ENCODE measurements at places on chromosomes 11 and 22.

GRCh38 chr11:66846671-66847091 lies 3.4 kb downstream of the RCE1 start:
- no peak for DNase-seq

DNA sequence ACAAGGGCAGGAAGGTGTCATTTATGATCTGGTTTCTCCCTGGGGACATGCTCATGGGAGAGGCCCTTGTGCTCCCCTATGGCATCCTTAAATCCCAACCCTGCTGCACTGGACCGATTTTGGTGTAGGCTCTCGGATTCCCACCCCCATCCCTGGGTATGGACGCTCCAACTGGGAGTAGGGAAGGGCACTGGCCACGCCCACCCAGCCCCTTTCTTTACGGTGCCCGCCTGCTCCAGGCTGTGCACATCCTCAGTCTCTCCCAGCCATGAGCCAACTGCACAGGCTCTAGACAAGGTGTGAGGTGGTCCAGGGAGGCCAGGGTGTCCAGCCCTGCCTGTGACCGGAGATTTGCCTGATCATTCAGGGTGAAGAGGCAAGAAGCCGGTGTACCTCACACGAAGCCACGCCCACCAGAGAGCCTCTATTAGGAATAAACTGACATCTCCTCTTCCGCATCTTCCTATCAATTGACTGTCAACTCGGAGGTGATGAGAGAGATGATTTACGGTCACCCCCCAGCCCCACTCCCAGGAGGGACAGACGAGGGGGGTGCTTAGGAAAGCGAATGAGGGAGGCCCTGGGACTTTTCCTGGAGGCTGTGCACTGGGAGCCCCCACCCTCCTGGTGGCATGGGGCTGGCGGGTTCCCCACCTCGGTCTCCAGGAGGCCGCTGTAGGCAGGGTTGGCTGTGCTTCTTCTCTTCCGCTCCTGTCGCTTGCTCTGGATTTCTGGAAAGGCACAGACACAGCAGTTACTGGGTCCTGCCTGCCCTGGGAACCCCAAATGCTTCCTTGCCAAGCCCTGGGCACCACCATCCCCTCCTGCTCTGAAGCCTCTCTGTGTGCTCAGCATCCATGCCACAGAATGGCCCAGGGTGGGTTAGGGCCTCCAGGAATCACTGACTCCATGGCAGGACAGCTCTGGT lies 116.7 kb downstream of the PHF21B start:
- no peak for DNase-seq

DNA sequence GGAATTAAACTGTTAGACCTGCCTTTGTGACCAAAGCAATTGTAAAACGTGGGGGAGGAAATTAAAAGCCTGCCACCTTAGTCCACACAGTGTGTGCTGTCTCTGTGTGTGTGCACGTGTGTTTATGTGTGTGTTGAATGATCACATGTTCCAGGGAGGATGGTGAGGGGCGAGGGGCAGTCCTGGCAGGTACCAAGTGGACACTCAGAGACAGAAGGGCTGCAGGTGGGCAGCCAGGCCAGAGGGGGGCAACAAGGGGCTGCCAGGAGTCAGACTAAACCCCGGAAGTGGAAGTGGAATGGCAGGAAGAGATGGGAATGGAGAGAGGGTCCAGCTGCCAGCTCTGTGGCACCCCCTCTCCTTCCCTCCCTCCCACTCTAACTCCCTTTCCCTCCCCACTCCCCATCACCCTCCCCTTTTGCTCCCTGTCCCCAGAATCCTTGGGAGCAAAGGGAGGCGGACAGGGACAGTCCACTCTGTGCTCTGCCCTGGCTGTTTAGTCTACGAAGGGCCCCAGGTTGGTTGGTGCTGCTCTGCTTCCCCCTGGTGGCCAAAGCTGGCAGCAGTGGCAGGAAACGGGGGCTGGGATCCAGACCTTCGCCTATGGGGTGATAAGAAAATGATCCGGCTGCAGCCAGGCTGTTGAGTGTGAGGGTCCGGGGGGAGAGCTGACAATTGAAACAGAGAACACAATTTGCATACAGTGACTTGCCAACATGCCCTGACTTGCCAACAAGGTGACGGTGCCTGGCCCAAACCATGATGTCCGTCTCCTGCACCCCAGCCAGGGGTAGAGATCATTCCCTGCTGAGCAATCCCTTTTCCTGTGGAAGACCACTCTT lies 24.4 kb downstream of the P2RY2 start:
- peak; percentile 71 for DNase-seq

GRCh38 chr11:26946257-26946716 lies 47.6 kb upstream of the FIBIN start:
- no peak for DNase-seq

DNA sequence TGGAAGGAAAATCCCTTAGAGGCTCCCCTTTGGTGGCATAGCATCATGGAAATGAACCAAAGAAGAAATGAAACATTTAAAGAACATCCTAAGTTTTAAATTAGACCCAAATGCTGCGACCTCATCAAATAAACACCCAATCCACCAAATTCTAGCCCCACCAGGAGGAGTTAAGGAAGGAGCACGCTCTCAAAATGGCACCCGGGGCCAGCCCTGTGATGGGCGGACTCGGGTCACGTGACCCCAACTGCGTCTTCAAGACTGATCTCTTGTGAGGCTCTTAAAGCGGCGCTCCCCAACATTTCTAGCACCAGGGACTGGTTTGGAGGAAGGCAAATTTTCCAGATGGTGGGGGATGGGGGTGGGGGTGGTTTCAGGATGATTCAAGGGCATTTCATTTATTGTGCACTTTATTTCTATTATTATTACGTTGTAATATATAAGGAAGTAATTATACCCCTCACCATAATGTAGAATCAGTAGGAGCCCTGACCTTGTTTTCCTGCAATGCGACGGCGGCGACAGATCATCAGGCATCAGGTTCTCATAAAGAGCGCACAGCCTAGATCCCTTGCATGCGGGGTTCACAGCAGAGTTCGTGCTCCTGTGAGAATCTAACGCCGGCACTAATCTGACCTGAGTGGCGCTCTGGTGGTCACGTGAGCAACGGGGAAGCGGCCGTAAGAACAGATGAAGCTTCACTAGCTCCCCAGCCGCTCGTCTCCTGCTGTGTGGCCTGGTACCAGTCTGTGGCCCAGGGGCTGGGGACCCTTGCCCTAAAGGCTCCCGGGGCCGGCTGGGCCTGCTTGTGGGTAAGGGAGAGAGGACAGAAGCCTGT lies 90.6 kb upstream of the SLC22A12 start:
- DNase-seq, result no peak

DNA sequence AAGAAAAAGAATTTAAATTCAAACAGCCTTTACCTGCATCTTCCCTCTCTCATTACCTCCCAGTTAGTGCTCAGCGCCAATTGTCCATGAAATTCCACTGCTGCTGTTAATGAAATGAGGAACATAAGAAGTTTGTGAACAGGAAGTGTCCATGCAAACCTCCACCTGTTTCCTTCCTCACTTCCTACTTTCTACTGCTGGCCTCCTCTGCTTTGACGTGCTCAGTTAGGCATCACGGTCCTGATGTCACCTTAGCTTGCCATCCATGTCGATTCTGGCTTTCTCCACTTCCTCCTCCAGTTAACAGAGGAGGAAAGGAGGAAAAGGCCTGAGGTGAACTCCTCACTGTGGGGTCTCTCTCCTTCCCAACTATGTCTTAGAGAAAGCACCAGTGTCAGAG lies 26.9 kb upstream of the HTR3A start:
- DNase-seq, result no peak

DNA sequence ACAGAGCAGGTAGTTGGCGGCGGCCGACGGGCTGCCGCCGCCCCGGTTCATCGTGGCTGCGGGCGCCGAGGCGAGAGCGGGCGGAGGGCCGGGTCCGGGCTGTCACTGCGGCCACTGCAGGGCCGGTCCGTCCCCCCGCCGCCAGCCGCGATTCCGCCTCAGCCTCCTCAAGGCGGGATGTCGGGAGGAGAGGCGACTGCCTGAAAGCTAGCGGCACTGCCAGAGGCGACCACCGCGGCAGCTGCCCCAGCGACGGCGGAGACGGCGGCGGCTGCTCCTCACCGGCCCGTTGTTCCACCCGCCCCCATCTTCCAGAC lies 234 bp downstream of the SESN3 start:
- DNase-seq, result no peak

- DNase-seq, result no peak
Measured at GRCh38 chr22:41290262-41291221, 4.6 kb upstream of the RANGAP1 start.

GRCh38 chr11:126722006-126722736 lies 278.4 kb downstream of the KIRREL3 start:
- no peak for DNase-seq

- peak; percentile 36 for DNase-seq
Measured at GRCh38 chr11:11660363-11660740, 38.5 kb upstream of the GALNT18 start.

GRCh38 chr11:75639762-75640181 lies 29.1 kb downstream of the MAP6 start:
- DNase-seq, result peak; percentile 71

DNA sequence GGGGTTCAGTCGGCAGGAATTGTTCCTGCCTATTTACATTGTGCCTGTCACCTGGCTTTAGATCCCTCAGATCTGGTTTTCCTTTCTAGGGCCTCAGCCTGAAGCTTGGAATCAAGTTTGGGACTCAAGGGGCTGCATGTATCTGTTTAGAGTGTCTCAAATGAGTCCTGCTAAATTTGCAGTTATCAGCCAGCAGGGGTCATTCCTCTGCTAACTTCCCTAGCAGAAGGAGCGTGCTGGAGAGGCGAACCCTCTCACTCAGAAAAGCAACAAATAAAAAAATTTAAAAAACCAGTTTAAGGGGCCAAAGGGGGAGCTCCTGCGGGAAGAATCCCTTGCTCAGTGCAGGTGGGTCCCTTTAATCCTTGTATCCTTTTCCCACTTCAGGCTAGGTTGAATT lies 1220.2 kb downstream of the JRKL start:
- no peak for DNase-seq

GRCh38 chr22:36930041-36930935 lies 16.9 kb downstream of the CSF2RB start:
- no peak for DNase-seq

DNA sequence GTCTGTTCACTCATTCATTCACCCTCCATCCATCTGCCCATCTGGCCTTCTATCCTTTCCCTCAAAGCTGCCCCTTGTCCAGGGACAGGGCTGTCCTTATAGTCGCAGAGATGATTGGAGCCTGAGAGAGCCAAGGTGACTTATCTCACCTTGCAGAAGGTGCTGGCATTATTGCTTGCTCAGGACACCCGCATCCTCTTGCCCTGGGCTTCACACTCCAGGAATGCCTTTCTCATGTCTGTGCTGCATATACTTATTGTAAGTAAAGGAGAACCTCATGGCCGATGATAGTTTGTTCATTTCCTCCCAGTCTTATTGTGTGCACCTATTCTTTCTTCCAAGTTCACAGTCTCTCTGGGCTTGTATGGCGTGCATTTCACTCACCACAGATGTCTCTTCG lies 49.1 kb upstream of the CCDC188 start:
- no peak for DNase-seq

GRCh38 chr11:78982473-78982872 lies 407.8 kb upstream of the NARS2 start:
- no peak for DNase-seq

- no peak for DNase-seq
Measured at GRCh38 chr22:35155403-35156025, 89.6 kb downstream of the ISX start.

DNA sequence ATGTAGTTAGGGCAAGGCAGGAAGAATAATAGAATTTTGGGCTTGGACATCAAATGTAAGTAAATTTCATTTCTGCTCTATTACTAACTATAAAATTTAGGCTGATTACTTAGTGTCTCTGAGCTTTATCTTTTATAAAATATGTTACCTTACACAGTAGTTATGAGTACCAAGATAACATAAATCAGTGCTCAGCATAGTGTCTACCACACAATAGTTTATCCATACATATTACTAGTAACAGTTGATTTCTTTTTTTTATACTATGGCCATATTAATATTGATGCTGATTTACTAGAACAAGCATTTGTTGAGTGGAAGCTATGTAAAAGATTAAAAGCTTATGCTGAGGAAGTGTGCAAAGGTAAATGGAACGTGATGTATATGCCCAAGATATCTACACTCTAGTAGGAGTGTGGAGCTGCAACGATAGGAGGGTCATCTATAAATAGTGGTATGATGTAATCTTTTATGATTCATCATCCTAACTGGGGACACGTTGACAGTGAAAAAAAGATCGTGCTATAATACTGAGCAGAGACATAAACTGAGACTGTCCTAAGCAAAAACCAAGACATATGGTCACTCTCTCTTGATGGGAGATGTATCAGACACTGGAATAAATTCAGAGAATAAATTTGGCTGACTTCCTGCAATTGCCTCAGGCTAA lies 8.7 kb upstream of the SLC5A12 start:
- DNase-seq, result no peak

DNA sequence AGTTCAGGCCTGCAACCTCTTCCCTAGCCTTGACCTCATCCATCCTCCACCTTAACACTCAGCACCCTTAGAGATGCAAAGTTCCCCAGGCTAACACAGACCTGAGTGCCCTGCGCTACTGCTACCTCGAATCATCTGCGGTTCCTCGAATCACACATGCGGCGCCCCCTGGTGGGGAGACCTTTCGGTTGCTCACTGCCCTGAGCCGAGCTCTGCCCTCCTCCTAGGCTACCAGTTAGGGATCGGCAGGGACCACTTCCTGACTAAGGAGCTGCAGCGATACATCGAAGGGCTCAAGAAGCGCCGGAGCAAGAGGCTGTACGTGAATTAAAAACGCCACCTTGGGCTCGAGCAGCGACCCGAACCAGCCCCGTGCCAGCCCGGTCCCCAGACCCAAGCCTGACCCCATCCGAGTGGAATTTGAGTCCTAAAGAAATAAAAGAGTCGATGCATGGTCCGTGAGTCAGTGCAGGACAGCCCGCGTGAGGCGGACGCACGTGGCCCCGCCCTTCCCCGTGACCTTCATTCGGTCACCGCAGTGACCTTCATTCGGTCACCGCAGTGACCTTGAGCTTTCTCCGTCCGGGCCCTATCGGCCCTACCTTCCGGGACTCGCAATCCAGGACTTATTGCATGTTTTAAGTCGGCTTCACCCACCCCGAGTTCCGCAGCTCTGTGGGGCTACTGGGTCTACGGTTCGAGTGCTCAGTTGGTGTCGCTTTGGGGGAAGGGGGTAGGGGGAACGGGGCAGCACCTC lies 830 bp upstream of the ESRRA start:
- peak; percentile 63 for DNase-seq

DNA sequence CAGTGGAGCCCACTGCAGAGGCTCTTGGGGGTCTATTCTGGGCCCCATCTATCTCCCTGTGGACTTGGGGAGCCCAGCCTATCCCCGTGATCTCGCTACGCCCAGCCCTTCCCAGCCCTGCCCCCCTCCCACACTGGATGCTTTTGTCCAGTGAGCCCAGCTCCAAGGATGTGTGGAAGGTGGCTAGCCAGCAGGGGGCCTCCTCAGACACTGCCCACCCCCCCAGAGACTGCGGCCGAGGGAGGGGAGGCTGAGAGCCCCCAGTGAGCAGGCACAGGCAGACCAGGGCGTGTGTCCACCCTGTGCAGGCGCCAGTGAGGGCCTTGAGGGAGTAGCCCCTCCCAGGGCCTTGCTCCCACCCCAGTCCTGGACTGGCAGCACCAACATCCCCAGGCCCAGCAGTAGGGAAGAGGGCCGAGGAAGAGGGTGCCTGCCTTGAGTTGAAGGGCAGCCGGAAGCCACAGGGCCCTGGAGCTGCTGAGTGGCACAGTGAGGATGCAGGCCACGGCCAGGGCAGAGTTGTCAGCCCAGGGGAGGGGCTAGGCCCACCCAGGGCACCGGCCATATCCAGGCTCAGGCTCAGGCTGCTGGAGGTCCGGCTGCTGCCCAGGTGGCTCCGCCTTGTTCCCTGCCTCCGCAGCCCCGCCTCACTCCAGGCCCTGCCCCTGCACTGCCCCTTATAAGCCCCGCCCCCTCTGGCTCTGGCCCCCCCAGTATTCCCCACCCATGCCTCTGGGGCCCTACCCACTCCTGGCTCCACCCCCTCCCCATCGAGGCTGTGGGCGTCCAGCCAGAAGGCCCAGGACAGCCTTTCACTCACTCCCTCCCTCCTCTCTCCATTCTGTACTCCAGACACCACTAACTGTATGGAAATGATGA lies 28.0 kb downstream of the MOB2 start:
- DNase-seq, result no peak

Data from left renal pelvis (tissue), 4 donors.